ENCODE measurements at places on chromosomes 7 and 10.

- no peak for DNase-seq
Observed at GRCh38 chr10:72593963-72594362, 31.9 kb downstream of the MICU1 start.

DNA sequence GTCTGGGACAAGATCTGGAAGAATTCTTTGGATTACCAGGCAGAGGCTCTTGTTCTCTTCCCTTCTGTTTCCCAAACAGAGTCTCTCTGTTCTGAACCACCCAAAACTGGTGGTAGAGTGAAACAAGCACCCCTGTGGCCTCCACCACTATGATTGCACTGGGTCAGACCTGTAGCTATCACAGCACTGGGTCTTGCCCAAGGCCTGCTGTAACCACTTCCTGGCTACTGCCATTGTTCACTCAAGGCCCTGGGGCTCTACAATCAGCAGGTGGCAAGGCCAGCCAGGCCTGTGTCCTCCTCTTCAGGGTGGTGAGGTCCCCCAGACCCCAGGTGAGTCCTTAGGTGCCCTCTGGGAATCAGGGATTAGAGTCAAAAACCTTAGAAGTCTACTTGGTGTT, 4.1 kb upstream of the LRRC17 start:
- no peak for DNase-seq

DNA sequence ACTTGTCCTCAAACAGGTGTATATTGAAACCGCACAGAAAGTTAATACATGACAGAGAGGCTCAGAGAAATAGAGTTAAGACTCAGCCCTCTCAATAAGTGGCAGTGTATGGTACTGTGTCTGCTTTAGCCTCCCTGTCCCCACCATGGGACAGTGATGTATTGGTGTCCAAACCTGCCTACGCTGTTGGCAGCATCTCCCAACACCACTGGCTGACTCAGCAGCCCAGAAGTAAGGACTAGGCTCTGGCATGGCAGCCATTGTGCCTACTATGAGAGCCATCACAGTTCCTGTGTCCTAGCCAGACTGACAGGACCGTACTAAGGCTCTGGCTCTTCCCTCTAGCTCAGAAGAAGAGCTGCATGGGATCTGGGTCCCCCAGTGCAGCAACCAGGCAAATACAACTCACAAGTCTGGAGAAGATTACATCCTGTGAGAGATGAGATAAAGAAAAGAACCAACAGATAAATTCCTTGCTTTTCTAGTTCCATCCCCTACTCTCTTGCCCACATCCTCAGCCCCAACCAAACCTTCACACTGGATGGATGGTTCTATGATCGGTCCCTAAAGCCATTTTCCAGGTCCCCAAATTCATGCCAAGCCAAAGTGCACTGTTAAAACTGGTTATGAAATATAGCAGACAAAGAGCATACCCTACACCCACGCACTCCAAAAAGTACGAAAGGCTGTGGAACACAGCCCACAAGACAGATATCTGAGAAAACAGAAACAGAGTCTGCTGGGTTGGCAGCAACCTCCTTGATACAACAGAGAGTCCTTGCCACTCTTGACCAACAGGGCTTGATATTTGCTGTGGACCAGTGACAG, 44.1 kb upstream of the DMTF1 start:
- DNase-seq, result no peak

DNA sequence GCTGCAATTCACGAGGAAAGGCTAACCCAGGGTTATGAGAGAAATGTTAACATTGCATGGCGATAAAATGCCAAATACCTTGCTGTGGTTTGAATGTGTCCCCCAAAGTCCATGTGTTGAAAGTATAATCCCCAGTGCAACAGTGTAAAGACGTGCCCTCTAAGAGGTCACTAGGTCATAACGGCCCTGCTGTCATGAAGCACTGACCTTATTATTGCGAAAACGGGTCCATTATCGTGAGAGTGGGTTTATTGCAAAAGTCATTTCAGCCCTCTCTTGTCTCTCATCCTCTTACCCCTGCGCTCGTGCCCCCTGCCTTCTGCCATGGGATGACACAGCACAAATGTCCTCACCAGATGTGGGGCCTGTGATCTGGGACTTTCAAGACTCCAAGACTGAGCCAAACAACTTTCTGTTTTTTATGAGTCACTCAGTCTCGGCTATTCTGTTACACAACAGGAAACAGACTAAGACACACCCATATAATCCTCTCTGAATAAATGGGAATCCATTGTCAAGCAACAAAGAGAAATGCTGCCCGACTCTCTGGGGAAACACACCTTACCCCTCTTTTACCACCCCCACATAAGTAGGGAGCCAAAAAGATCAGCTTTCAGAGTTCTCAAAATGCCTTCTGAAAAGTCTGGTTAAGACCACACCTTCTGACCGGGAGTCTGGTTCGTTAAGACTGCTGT, 73.1 kb upstream of the UCN3 start:
- no peak for DNase-seq

GRCh38 chr10:74104996-74105395, 45.6 kb downstream of the AP3M1 start:
- DNase-seq, result no peak

DNA sequence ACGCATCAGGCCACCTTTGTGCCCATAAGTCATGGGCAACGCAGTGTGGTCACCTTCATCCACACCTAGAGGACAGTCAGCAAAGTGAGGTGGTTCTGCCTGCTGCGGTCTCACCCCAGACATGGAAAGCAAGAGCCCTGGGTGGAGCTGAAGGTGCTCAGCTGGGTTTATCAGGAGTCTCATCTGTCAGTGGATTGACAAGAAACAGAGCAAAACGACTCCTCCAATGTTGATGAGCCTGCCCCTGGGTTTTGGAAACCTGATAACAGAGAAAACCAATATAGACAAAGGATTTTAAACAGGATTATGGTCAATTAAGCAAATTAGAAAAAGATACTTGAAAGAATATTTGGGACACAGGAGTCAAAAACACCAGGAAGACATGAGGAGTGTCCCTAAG, 229.3 kb upstream of the PRSS58 start:
- no peak for DNase-seq

DNA sequence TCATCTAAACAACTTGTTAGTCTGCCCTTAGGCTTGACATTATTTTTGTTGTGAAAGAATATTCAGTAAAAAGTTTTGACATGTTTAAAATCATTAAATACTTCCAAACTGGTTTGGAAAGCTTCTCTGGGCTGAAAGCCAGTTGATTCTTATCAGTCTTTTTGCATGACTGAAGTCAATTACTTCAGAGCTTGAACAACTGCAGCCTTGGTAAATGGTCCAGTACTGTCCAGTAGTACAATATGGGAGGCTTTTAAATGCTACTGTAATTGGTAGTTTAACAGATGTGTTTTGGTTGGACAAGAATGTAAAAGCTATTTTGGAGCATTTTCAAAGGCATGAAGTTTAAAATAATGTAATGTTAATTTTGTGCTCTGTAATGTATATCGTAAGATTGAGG, 103.4 kb downstream of the SDK1 start:
- peak; percentile 13 for DNase-seq

DNA sequence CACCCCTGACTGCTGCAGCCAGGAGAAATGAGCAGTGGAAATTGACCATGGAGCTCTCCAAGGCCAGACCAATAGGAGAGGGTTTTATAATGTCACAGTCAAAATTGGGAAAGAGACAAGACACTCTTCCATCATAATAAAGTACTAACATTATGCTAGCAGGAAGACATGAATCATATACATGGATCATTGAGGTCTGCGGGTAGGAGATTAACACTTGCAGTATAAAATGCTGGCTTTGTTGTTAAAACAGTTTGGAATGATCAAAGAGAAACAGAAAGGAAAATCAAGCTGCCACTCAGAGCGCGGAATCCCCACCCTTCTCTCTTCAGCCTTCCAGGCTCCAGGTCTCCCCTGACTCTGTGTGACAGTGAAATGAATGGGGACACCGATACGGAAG, 53.4 kb upstream of the CALN1 start:
- no peak for DNase-seq

DNA sequence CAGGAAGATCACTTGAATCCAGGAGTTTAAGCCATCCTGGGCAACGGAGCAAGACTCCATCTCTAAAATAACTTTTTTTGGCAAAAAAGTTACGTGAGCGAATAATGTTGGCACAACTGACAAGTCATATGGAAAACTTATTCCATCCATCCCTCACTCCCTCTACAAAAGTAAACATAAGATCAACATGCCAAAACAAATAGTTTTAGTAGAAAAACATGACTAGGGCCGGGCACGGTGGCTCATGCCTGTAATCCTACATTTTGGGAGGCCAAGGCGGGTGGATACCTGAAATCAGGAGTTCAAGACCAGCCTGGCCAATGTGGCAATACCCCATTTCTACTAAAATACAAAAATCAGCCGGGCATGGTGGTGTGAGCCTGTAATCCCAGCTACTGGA, 25.6 kb downstream of the SLC25A16 start:
- no peak for DNase-seq

DNA sequence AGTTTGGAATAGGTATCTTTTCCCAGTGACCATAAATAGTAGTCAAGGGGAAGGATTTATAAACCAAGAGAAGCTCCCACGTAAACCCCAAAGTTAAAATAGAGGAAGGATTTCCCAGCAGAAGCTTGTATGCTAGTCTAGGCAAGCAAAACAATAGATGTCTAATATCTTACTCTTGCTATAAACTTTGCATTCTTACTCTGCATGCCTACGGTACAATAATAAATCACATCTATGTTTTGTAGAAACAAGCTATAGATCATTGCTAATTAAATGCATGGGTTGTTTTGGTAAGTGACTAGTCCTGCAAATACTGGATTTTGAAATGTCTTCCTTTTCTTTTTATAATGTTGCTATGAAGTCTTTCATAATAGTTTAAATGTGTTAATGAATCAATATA, 585.5 kb downstream of the INHBA start:
- DNase-seq, result no peak

- no peak for DNase-seq
Observed at GRCh38 chr7:28509251-28510025, 97.1 kb downstream of the CREB5 start.

DNA sequence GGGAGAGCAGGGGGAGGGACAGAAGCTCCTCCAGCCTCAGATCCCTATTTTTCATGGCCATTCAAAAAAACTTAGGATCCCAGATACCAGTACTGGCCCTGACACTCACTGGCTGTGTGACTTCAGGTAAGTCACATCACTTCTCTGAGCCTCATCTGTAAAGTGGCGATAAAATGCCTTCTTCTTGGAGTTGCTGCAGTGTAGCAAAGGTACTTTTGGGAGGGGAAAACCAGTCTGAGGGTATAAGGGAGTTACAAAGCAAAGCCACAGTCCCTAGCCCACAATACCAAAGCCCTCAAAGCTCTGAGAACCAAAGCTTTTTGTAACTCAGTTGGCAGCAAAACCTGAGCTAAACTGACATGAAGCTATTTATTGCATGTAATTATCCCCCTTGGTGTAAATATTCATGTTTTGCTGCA, 43.4 kb upstream of the COL13A1 start:
- DNase-seq, result no peak

DNA sequence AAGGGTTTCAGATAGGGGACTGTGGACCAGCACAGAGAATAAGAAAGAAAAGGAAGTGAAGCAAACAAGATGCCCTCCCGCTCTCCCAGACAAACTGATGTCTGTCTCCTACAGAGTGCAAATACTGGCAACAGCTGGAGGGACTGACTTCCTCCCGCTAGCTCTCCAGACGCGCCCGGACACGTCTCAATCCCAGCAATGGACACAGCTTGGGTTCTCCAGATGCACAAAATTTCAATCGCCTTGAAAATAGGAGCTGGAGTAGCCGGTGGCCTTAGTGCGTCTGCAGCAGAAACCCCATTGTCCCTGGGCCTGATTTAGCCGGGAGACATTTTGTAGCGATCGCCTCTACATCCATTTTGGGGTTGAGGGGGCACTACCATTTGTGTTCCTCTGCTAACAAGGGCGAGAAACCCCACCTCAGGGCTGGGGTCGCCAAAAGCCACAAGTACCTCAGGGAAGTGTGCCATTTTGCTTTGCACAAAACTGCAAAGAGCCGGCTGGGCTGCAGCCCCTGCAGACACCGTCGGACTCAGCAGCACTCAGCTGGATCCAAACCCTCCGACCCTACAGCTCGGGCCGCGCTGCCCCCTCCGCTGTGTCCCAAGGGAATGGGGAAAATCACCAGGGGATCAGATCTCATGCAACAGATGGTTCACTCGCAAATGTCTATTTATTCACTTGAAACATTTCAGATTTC, 5.9 kb downstream of the CPA2 start:
- DNase-seq, result no peak

- DNase-seq, result no peak
Observed at GRCh38 chr7:89738549-89738948, 415.7 kb upstream of the STEAP1 start.

DNA sequence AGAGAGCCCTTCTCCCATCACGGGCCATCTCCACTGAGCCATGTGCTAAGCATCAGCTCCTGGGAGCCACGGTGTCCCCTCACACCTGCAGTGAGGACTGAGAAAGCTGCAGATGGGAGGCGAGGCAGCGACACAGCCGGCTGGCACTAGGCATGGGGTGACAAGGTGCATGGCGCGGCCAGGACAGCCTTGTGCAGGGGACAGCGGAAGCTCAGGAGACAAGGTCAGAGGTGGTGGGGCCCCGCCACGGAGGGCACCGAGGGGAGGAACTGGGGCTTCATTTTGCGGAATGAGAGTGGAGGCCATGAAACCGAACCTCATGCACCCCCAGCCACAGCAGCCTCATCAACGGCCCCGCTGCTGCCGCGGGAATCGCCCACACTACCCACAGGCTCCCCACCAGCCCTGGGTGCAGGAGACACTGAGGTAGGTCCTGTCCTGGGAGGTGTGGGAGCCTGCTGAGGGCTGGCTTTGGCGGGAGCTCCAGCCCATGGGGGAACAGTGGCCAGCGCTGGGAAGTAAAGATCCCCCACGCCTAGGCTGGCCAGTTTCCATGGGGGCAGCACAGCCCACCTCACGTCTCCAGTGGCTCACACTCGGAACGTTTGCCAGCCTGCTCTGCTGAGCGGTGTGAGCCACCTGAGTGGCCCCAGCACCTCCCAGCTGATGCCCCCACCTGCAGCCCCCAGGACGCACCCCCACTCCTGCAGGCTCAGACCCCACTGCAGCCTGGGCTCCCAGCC, 71.2 kb upstream of the INSIG1 start:
- DNase-seq, result no peak

DNA sequence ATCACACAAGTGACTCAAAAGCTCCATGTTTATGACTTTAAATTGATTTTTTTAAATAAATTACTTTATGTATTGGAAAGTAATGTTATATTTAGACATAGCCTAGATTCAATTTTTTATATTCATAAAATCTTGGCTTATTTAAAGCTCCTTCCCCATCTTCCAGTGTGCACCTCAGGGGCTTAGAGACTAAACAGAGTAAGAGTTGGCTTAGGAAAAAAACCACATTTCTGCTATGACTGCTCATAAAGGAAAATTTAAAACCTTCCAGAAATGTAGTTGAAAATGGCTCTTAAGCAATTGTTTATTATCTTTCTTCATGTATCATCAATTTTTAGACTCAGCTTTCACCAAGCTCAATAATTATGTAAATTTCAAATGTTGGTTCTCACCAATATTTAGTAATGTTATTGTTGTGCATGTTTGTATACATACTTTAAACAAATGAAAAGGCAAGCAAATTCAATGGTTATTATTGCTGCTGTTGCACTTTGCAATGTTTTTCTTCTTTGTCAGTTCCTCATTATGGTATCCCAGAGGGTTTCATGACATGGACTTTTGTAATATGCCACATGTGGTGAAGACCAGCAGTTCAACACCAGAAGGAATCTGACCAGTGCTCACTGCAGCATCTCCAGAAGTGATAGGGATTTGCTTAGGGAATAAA, 700.1 kb upstream of the ANKRD30A start:
- DNase-seq, result no peak
